GM04504 (cell line): ENCODE measurements at places on chromosomes 6 and 20.
A peak's percentile ranks its signal among the peaks of the same experiment; 100 is the strongest.

DNA sequence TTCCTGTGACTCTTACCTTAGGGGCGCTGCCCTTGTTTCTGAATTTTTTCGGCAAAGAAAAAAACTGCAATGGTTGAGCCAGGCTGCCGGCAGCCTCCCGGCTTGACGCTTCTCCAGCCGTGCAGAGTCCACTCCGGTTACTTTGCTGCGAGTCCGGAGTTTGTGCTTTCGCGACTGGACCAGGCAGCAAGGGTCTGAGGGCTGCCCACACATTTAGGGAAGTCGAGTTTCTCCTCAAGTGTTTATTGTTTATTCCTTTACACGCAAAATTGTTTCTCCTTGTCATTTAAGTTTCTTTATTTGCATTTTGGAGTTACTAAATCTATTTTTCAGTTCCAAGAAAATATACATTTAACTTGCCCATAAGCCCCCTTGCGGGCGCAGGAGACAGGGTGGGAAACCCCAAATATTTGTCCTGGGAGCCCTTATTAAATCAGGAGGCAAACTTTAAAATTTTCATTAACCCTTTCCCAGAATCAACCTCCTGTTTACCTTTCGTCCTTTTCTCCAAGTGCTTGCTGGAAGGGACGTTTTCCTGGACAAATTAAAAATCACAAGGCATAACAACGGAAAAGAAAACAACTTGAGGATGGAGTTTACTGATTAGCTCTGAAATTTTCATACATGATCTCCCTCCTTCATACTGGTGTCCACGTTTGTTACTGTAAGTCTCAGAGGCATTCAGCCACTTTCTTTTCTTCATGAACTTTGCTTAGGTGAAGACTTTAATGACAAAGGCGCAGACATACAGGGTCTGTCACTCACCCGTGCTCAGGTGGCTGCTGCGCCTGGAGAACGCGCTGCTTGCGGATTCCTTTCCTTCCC lies 1.7 kb upstream of the PDE10A start:
- DNase-seq = no peak

- no peak for DNase-seq
Measured at GRCh38 chr20:44039741-44040140, 125.1 kb downstream of the TOX2 start.

- DNase-seq = no peak
Measured at GRCh38 chr6:78435671-78436070, 431.7 kb upstream of the IRAK1BP1 start.

DNA sequence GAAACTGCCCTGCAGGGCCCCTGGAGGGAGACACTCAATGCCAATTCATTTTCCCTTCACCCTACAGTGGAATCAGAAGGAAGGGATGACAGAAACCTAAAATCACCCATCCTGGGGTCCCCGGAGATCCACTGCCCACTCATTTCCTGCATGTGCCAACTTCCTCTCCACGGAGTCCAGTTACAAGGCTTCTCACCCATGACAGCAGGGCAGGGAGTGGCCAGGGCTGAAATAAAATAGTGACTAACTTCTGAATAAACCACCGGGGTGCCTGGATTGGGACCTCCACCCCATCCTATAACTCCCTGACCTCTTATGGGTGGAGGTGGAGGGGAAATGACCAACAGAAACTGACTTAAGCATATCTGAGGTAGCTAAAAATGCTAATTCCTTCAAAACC lies 362.3 kb downstream of the MAFB start:
- DNase-seq = no peak

DNA sequence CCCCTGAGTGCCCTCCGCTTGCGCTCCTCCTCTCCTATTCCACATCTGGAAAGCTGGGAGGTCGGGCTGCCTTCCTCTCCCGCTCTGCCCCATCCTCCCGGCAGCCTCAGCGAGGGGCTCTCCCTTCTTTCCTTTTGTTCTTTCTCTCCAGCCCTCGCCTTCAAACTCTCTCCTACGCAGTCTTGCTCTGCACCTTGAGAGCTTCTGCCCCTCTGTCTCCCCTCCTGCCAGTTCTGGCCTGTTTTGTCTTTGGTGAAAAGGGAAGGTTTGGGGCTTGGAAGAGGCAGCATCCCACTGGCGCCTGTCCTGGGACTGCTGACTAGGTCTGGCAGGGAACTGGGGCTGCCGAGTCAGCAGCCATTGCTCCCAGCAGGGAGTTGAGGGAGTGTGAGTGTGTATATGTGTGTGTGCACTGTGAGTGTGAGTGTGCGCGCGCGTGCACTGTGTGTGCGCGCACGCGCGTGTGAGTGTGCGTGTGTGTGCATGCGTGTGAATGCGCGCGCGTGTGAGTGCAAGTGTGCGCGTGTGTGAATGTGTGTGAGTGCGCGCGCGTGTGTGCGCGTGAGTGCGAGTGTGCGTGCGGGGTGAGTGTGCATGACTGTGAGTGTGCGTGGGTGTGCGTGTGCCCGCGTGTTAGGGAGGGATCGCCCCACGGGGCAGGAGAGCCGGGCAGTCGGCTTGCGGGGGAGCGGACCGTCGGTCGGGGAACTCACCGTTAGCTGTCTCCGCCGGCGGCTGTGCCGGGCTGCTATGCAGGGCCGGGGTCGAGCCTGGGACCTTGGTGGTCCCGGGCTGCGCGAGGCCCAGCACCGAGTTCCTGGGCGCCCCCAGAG lies 523 bp downstream of the CPXM1 start:
- DNase-seq = no peak

- DNase-seq = no peak
Measured at GRCh38 chr6:117555262-117555849, 47.0 kb downstream of the GOPC start.

GRCh38 chr20:1894471-1894950 lies 696 bp upstream of the SIRPA start:
- peak; percentile 55 for DNase-seq

DNA sequence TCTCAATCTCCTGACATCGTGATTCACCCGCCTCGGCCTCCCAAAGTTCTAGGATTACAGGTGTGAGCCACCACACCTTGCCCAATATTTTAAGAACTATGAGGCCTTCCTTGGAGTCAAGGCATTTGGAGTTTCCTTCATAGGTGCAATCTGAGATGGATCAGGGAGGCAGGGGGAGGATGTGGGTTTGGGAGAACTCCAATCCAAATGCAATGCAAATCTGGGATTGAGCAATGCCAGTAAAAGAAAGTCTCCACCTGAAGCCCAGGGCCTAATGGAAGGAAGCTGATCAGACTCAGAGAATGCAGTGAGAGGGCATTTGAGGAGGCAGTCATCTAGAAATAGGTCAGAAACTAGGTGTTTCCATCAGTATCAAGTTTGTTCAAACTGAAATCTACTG lies 21.2 kb downstream of the RSPH3 start:
- DNase-seq = peak; percentile 16

DNA sequence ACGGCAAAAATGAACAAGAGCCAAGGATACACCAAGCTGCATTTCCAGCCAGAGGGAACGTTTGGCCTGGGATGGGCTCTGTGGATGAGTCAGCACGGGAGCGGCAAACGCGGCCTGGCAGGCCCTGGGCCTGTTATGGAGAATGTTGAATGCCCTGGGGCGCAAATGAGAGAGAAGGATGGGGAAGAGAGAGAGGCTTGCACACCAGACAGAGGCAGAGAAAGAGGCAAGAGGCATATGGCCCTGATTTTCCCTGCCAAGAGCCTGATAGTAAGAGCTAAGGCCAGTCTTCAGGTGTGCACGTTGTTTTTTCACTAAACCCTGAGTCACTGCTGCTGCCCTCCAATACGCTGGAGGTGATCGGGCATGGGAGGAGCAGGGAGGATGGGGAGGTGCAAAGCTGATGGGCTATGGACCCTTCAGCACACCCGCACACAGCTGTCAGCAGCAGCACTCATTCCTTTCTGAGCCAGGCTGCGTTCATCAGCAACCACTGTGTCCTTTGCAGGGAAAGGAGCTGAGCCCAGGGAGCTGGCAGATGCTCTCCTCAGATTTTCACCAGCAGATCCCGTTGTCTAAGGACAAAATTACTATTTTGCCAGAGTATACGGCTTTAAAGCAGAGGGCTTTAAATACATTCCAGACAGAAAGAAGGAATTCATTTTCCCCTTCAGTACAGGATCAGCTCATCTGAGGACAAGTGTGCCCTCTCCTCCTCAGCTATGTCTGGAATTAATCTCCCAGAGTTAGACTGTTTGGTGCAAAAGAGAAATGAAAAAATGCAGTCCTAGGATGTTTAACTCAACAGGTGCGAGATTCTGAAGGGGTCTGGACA lies 61.7 kb upstream of the SLC22A23 start:
- DNase-seq = peak; percentile 87

DNA sequence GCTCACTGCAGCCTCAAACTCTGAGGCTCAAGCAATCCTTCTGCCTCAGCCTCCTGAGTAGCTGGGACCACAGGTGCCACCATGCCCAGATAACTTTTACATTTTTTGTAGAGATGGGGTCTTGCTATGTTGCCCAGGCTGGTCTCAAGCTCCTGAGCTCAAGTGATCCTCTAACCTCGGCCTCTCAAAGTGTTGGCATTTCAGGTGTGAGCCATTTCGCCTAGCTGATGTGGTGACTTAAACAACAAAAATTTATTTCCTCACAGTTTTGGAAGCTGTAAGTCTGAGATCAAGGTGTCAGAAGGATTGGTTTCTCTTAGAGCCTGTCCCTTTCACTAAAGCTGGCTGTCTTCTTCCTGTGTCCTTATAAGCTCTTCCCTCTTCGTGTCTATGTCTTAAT lies 15.0 kb upstream of the JARID2 start:
- DNase-seq = no peak

GRCh38 chr6:110404607-110405006 lies 10.8 kb downstream of the DDO start:
- DNase-seq = no peak

DNA sequence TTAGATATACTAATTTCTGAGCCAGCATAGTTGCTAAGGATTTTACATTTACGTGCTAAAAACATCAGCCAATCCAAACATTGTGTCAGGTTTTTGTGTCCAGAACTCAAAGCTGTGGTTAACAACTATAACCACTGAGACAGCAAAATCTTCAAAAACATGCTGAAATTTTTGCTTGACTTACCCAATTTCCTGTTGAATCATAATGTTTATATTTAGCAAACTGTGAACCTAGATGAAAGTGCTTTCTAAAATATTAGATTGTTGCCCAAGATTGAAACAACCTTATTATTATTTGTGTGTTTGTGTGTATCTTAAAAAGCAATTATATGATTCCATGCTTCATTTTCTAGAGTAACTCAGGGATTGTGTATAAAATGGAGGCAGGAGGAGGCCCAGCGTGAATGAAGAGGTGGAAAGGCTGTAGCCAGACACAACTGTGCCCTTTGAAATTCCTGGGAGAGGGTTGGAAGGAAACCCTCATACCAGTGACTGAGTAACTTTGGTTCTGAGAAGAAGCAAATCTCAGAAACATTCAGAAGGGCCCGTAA lies 48.0 kb downstream of the ARMC2 start:
- peak; percentile 77 for DNase-seq

- DNase-seq = no peak
Measured at GRCh38 chr6:11718463-11718862, 60.1 kb downstream of the ADTRP start.

- DNase-seq = no peak
Measured at GRCh38 chr6:87721311-87721710, 19.3 kb upstream of the AKIRIN2 start.

DNA sequence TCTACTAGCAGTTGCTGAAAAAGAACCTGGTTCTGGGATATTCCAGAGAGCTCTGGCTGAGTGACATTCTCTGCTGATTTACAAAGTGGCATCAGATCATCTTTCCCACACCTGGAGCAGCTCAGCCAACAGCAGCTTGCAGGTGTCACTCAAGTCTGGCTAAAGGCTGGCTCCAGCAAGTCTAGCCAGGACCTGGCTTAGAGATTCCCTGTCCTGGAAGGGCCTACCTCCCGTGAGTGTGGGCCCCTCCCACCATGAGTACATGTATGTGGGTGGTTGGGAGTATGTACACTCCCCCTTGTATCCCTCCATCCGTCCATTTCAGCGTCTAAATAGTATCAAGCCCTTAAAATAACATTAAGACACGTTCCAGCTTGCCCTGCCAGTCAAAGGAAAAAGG lies 539.3 kb upstream of the ID4 start:
- no peak for DNase-seq

- DNase-seq = no peak
Measured at GRCh38 chr6:25399885-25400284, 120.7 kb downstream of the CARMIL1 start.

GRCh38 chr20:10795286-10796026 lies 121.7 kb upstream of the JAG1 start:
- DNase-seq = no peak

DNA sequence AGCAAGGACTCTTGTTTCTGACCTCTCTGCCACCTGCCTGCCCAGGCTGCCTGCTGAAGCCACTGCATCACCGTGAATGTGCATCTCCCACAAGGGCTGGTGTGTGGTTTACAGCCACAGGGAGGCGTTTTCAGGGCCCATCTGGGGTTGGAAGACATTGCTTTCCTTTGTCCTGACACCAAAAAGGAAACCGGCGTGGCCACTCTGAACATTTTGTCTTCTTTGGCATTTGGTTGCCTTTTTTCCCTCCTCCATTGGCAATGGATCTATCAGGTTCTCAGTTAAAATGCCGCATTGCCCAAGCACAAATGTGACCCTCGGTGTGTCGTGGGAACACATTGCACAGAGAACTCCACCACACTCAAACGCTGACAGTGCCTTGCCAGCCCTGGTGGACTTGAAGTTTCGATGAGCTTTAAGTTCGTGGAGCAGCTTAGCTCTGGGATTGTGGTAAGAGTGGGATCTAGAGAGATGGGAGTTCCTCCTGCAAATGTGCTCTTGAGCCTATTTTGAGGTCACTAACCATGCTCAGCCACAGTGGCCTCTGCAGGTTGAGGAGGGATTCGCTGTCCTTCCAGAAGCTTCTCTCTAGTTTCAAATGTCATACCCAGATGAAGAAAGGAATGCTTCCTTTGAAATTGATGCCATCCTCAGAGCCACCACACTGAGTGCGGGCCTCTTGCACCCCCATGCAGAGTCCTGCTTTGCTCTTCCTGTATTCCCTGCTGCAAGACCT lies 14.8 kb upstream of the PCK1 start:
- no peak for DNase-seq

DNA sequence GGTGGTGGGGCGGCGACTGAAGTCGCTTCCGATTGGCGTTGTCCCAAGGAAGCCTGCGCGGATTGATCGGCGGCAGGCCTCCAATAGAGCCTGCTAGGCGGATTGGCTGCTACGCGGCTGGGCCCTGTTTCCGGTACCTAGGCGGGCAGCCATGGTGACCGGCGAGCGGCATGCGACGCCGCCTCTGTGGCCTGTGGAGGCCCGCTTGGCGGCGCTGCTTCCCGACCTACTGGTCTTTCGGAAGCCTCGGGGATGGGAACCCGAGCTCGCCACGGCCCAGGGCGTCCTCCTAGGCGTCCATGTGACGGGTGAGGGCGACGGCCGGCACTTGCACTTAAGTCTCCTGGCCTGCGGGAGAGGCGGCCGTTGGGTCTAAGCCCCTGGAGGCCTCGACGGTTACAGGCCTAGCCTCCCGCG lies 28.1 kb downstream of the NFYA start:
- no peak for DNase-seq

- no peak for DNase-seq
Measured at GRCh38 chr20:34268851-34269636, 27.8 kb downstream of the ASIP start.
